ENCODE measurements at places on chromosomes 1 and 21. TPM values are rescaled to one million over a fixed set of nuclear protein-coding genes. Genes with fewer than 3 reads are reported as not detected.
A peak's percentile ranks its signal among the peaks of the same experiment; 100 is the strongest.

DNA sequence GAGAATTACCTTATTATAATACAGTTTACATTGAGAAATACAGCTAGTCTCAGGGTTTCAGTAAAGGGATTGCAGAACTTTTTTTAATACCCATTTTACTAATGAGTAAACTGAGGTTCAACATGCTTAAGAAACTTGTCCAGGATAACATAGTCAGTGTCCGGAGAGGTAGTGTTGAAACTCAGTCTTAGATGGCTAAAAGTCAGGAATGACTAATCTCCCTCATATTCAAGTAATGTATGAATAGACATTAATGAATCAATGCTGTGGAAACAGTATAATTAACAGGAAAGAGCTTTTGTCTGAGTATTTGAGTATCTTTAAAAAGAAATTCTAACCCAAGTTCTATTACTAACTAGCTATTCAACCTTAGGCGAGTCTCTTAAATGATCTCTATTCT lies 397.6 kb downstream of the PLA2G4A start:
- no peak overlapping the region for H3K4me3 ChIP-seq
- H3K27me3 ChIP-seq = no peaks in the 10 kb centered on the region
- no peak for DNase-seq
- no peak overlapping the region for H3K27ac ChIP-seq

The CADM3 gene
- total RNA-seq = not detected

- no peaks in the 10 kb centered on the region for H3K36me3 ChIP-seq
- H3K27me3 ChIP-seq = no peaks in the 10 kb centered on the region
- peaks cover 16% of the 10 kb centered on the region for H3K4me1 ChIP-seq
- DNase-seq = no peak
Measured at GRCh38 chr1:25017436-25018109, 87.5 kb upstream of the RUNX3 start.

DNA sequence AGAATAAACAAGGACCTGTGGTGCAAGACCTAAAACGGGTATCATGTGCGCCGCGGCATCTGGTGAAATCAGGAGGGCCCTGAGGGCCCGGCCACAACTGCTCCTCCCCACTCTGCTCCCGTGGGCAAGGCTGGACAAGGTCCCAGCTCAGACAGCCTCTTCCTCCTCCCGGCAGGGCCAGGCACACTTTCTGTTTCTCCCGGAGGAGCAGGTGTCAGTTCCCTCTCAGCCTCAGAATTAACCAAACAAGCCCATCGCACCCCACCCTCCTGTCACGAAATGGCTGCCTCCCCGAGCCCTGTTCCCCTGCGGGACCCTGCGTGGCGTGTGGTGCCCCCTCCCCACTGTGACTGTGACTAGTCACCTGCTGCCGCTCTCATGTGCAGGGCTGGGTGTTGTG lies 15.2 kb downstream of the PTTG1IP start:
- no peak for DNase-seq
- H3K27me3 ChIP-seq = no peaks in the 10 kb centered on the region
- no peaks in the 10 kb centered on the region for H3K4me1 ChIP-seq
- no peak overlapping the region for H3K27ac ChIP-seq

The ATP6V1G3 gene
- total RNA-seq = not detected

DNA sequence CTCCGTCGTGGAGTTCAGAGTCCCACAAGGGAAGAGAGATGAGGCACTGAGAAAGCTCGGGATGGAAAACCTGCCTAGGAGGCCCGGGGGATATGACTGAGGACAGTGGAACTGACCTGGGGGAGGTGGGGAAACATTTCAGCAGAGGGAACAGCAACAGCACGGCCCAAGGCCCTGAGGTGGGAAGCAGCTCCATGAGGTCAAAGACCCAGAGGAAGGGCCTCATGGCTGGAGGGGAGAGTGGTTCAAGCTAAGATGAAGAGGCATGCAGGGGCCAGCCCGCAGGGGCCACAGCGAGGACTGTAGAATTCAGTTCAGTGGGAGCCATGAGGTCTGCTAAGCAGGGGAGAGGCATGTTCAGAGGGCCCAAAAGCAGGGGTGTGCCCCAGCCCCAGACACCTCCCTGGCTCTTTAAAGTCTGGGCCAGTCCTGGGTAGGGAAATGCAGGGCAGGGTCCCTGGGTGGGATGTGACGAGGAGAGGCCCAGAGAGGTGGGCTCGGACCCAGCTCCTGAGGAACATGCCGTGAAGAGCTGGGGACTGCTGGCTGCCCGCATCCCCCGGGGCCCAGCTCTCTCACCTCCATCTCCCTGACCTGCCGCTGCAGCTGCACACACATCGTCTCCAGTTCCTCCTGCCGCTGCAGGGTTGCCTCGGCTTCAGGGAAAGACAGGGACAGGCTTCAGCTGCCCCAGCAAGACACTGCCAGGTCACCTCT lies 9.9 kb downstream of the UBXN11 start:
- H3K27me3 ChIP-seq = no peaks in the 10 kb centered on the region
- no peaks in the 10 kb centered on the region for H3K36me3 ChIP-seq
- DNase-seq = no peak
- no peak overlapping the region for H3K27ac ChIP-seq

DNA sequence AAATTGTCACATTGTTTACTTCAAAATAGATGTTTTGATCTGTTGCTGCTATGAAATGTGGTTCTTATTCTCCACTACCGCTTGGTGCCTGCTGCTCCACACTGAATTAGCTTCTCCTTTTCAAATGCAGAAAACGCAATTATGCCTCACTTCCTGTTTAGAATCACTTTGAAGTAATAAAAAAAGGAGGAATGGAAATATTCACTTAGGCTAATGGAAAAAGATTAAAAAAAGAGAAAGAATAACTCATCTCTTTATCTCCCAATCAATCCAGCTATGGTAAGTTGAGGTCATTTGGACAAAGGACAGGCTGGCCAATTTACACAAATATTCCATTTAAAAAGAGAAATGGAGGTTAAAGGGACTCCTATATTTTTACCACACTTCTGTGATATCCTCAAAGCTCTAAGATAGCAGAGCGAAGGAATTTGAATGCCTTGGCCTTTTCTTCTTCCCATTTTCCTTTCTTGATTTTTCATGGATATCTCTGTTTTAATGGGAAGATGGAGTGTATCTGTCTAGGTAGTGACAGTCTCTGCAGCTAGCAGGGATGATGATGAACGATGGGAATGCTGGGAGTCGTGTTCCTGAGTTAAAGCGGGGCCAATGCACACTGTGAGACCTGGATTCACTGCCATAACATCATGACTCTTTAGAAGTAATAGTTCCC lies 35.7 kb downstream of the RGS5 start:
- no peaks in the 10 kb centered on the region for H3K27me3 ChIP-seq
- H3K36me3 ChIP-seq = no peaks in the 10 kb centered on the region
- DNase-seq = no peak
- H3K4me3 ChIP-seq = no peak overlapping the region

DNA sequence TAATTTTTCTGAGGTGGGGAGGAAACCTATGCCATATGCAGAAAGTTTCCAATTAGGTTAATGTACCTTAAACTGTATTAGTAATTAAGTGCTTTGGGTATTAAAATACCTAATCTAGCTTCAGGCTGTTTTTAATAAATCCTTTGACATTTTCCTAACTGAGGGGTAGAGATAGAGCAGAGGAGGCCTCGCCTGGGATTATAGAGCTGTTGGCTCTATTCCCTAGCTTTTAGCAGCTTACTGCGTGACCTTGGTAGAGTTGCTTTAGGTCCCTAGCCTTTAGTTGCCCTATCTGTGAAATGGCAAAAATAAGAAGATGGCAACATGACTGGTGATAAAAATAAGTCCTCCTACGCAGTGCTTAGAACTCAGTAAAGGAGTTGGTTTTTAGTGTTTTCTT lies 621.0 kb downstream of the LMO4 start:
- no peak overlapping the region for H3K27ac ChIP-seq
- no peaks in the 10 kb centered on the region for H3K36me3 ChIP-seq
- no peak for DNase-seq
- no peaks in the 10 kb centered on the region for H3K27me3 ChIP-seq

The RNU1-1 gene
- total RNA-seq = 4,458 TPM

DNA sequence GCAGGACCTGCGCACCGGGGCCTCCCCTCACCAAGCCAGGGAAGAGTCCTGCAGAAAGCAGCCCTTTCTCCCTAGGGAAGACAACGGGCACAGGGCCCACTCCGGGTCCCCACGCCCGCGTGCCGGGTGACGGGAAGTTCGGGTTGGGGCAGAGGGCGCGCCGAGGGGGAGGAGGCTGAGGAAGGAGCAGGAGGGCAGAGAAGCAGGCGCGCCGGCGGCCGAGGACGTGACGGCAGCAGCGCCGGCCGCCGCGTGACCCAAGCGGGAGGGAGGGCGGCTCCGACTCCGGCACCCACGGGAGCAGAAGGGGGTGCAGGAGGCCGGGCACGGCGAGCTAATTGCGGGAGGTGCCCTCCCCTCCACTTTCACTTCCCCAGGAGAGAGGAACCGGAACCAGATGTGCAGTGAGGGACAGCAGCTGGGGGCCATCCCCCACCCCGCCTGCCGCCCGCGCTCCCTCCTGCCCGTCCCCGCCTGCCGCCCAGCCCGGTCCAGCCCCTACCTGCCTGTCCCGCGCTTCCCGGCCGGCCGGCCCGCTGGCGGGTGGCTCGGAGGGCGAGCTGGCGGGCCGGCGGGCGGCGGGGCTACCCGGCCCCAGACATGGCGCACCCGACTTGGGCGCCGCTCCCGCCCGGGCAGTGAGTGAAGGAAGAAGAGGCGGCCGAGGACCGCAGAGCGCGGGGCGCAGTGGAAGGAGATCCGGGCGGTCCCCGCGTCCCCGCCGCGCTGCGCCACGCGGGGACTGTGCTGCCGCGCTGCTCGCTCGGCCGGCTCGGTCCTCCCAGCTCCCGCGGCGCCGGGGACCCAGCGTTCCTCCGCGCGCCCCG lies 510 bp downstream of the DENND4B start:
- peaks cover 66% of the 10 kb centered on the region for H3K36me3 ChIP-seq
- DNase-seq = peak; percentile 67
- peak overlapping the region; percentile 94 for H3K4me3 ChIP-seq
- peak overlapping the region; percentile 89 for H3K27ac ChIP-seq

The OR2AK2 gene
- not detected for total RNA-seq

- no peak overlapping the region for H3K4me3 ChIP-seq
- DNase-seq = no peak
- no peak overlapping the region for H3K27ac ChIP-seq
- H3K36me3 ChIP-seq = no peaks in the 10 kb centered on the region
- no peaks in the 10 kb centered on the region for H3K4me1 ChIP-seq
Measured at GRCh38 chr1:14660801-14661200, 62.3 kb downstream of the KAZN start.

- DNase-seq = no peak
- peaks cover 7% of the 10 kb centered on the region for H3K36me3 ChIP-seq
- H3K4me1 ChIP-seq = no peaks in the 10 kb centered on the region
- peaks cover 8% of the 10 kb centered on the region for H3K27me3 ChIP-seq
Measured at GRCh38 chr1:201739080-201739479, 89.9 kb upstream of the IPO9 start.

DNA sequence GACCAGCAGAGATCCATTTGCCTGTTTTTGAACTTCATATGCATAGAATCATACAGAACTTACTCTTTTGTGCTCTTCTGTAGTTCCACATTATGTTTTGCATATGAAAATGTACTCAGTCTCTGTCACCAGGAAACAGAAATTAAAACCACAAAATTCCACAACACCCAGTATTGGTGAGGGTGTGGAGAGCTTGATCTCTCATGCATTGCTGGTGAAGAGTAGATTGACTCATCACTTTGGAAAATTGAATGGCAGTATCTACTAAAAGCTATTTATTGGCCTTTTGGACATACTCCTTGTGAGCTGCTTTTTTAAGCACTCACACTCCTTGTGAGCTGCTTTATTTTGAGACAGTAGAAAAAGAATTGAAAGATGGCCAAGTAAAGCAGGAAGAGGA lies 43.3 kb downstream of the VTCN1 start:
- no peak for DNase-seq
- H3K27me3 ChIP-seq = no peaks in the 10 kb centered on the region
- H3K27ac ChIP-seq = no peak overlapping the region
- H3K4me3 ChIP-seq = no peak overlapping the region
- no peaks in the 10 kb centered on the region for H3K36me3 ChIP-seq

GRCh38 chr1:182917378-182917777 lies 35.6 kb downstream of the SHCBP1L start:
- no peaks in the 10 kb centered on the region for H3K36me3 ChIP-seq
- no peak overlapping the region for H3K4me3 ChIP-seq
- H3K27me3 ChIP-seq = no peaks in the 10 kb centered on the region
- DNase-seq = no peak
- H3K27ac ChIP-seq = no peak overlapping the region
- no peaks in the 10 kb centered on the region for H3K4me1 ChIP-seq

GRCh38 chr1:100184536-100184935 lies 6.5 kb upstream of the LRRC39 start:
- no peaks in the 10 kb centered on the region for H3K4me1 ChIP-seq
- H3K36me3 ChIP-seq = no peaks in the 10 kb centered on the region
- no peak overlapping the region for H3K27ac ChIP-seq
- no peak for DNase-seq
- H3K27me3 ChIP-seq = no peaks in the 10 kb centered on the region
- no peak overlapping the region for H3K4me3 ChIP-seq

- DNase-seq = no peak
- H3K27me3 ChIP-seq = no peaks in the 10 kb centered on the region
- peak overlapping the region; percentile 84 for H3K4me3 ChIP-seq
- H3K36me3 ChIP-seq = no peaks in the 10 kb centered on the region
Measured at GRCh38 chr1:204493145-204493983, 1.2 kb downstream of the PIK3C2B start.

The NR1I3 gene
- not detected for total RNA-seq

DNA sequence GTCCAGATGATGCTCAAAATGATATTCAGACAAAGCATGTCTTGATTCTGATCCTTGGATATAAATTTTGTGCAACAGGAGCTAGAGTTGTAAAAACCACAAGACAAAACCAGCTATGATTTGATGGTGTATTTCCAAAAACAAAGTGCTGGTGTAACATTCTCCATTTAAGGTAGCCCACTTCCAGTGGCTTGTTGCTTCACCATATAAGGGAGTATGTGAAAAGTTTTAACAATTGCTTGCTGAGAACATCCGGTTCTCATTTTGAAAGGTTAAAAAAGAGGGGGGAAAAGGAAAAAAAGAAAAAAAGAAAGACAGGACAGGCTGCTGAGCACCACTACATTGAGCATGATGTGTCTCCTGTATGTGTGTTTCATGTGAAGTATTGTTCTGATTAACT lies 123.6 kb downstream of the MACF1 start:
- H3K27ac ChIP-seq = no peak overlapping the region
- H3K4me1 ChIP-seq = no peaks in the 10 kb centered on the region
- no peaks in the 10 kb centered on the region for H3K27me3 ChIP-seq
- peak overlapping the region; percentile 29 for H3K4me3 ChIP-seq

- no peak overlapping the region for H3K27ac ChIP-seq
- peaks cover 54% of the 10 kb centered on the region for H3K36me3 ChIP-seq
- H3K4me1 ChIP-seq = no peaks in the 10 kb centered on the region
- DNase-seq = peak; percentile 52
- H3K4me3 ChIP-seq = no peak overlapping the region
Measured at GRCh38 chr1:202135221-202135721, 9.3 kb downstream of the ARL8A start.

GRCh38 chr21:42063191-42063570 lies 7.9 kb upstream of the UMODL1 start:
- H3K4me3 ChIP-seq = peak overlapping the region; percentile 64
- H3K36me3 ChIP-seq = no peaks in the 10 kb centered on the region
- peak overlapping the region; percentile 85 for H3K27ac ChIP-seq
- no peaks in the 10 kb centered on the region for H3K27me3 ChIP-seq
- DNase-seq = no peak

The CFHR3 gene
- total RNA-seq = not detected

GRCh38 chr1:229986737-229987337 lies 80.2 kb upstream of the GALNT2 start:
- no peaks in the 10 kb centered on the region for H3K36me3 ChIP-seq
- H3K4me1 ChIP-seq = no peaks in the 10 kb centered on the region
- H3K27me3 ChIP-seq = no peaks in the 10 kb centered on the region
- DNase-seq = no peak
- no peak overlapping the region for H3K27ac ChIP-seq

The PGLYRP3 gene
- not detected for total RNA-seq
